ENCODE measurements at places on chromosomes 3 and 15. TPM values are rescaled to one million over a fixed set of nuclear protein-coding genes. Genes with fewer than 3 reads are reported as not detected.

Gene CASR
- polyA plus RNA-seq, result 14.8 TPM

Gene SLC2A2
- 31.0 TPM for polyA plus RNA-seq

Gene SLC33A1
- 16.1 TPM for polyA plus RNA-seq

Gene ACKR4
- 1.1 TPM for polyA plus RNA-seq

Gene CCDC39
- polyA plus RNA-seq, result not detected

Gene ERICH6
- not detected for polyA plus RNA-seq

Gene LRRC2
- 3.4 TPM for polyA plus RNA-seq

Gene GNL3
- 27.9 TPM for polyA plus RNA-seq

Gene ATP2C1
- 46.8 TPM for polyA plus RNA-seq

Gene MEGF11
- 10.4 TPM for polyA plus RNA-seq

Gene AGTR1
- 14.8 TPM for polyA plus RNA-seq

Gene CLDN1
- polyA plus RNA-seq, result 6.2 TPM

Gene ZBBX
- polyA plus RNA-seq, result 0.73 TPM

Gene THAP10
- 3.4 TPM for polyA plus RNA-seq

Gene SCAANT1
- polyA plus RNA-seq, result not detected

Gene CCDC33
- not detected for polyA plus RNA-seq

Gene RTP3
- 0.30 TPM for polyA plus RNA-seq

Gene STRIT1
- 1.8 TPM for polyA plus RNA-seq

Gene GREM1
- polyA plus RNA-seq, result 0.15 TPM

Gene INSYN1
- polyA plus RNA-seq, result 39.6 TPM

Gene MUC20
- polyA plus RNA-seq, result 53.3 TPM

Gene EPHA6
- polyA plus RNA-seq, result not detected

Gene GABRG3
- polyA plus RNA-seq, result not detected

Gene OSBPL10
- 11.8 TPM for polyA plus RNA-seq

Gene CKMT1A
- polyA plus RNA-seq, result 19.9 TPM

Gene SH2D7
- polyA plus RNA-seq, result not detected

Gene SNAPC5
- polyA plus RNA-seq, result 49.6 TPM

Gene EPHB3
- polyA plus RNA-seq, result 3.8 TPM

Gene SYNPR
- polyA plus RNA-seq, result not detected

Gene SI
- 0.11 TPM for polyA plus RNA-seq

Gene ROBO2
- 1.6 TPM for polyA plus RNA-seq

Gene SLC9C1
- polyA plus RNA-seq, result 0.09 TPM

Gene TTC21A
- 4.8 TPM for polyA plus RNA-seq

Gene CD47
- polyA plus RNA-seq, result 61.7 TPM

Gene HYAL1
- polyA plus RNA-seq, result 126 TPM

Gene RABL3
- 16.9 TPM for polyA plus RNA-seq

Gene CPLX3
- polyA plus RNA-seq, result not detected

Gene SMAD6
- 15.4 TPM for polyA plus RNA-seq

Gene ZBTB47
- polyA plus RNA-seq, result 7.8 TPM

Gene RASA2
- 2.2 TPM for polyA plus RNA-seq

Gene HTR3E
- polyA plus RNA-seq, result not detected

Gene MST1R
- 0.30 TPM for polyA plus RNA-seq

Gene FRMD5
- 0.32 TPM for polyA plus RNA-seq

Gene NUDT16
- 43.2 TPM for polyA plus RNA-seq

Gene HMCES
- polyA plus RNA-seq, result 37.4 TPM

Gene ITIH1
- not detected for polyA plus RNA-seq

Gene GHSR
- not detected for polyA plus RNA-seq

Gene ZMYND10
- 10.0 TPM for polyA plus RNA-seq

Gene ISLR2
- 0.13 TPM for polyA plus RNA-seq

Gene PIGBOS1
- 21.0 TPM for polyA plus RNA-seq

Gene CMSS1
- polyA plus RNA-seq, result 26.4 TPM

Gene CADM2
- 0.06 TPM for polyA plus RNA-seq

Gene SAMMSON
- polyA plus RNA-seq, result not detected

Gene RSL24D1
- 52.7 TPM for polyA plus RNA-seq

Gene CX3CR1
- 0.99 TPM for polyA plus RNA-seq

Gene BSN
- 0.11 TPM for polyA plus RNA-seq

Gene GOLGA8G
- not detected for polyA plus RNA-seq

Gene VEPH1
- 29.2 TPM for polyA plus RNA-seq

Gene NR2E3
- polyA plus RNA-seq, result not detected

Measured in kidney (tissue), 22 donors.